ENCODE measurements at places on chromosomes 7 and 10.

GRCh38 chr10:61892961-61893360 is 8.5 kb upstream of the ARID5B start:
- no peak for DNase-seq

GRCh38 chr7:93165447-93165846 is 17.3 kb upstream of the SAMD9L start:
- no peak for DNase-seq

DNA sequence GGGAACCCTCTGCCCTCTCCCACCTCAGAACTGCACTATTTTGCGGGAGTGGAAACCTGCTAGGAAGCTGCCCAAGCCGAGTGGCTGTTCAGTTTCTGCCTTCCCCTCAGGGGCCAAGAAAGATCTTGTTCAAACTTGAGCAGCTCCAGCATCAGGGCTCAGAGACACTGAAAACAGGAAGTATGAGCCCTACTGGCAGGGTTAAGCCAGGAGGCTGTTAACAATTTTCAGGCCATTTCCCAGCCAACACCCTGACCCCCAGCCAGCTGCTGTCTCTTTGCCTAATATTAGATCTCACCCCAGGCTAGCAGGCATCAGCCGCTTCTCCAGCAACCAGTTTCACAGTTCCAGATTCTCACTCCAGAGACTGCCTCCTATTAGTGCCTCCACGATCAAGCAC is 9.2 kb downstream of the PLAU start:
- no peak for DNase-seq

- DNase-seq, result peak; percentile 90
Measured at GRCh38 chr7:29563590-29564495, at the start of gene PRR15. TSS of gene PRR15 (plus strand) at chr7:29563835. CDS start at chr7:29566330, 2,495 bp downstream.

- DNase-seq, result no peak
Measured at GRCh38 chr7:50641442-50642405, 76.5 kb upstream of the DDC start.

DNA sequence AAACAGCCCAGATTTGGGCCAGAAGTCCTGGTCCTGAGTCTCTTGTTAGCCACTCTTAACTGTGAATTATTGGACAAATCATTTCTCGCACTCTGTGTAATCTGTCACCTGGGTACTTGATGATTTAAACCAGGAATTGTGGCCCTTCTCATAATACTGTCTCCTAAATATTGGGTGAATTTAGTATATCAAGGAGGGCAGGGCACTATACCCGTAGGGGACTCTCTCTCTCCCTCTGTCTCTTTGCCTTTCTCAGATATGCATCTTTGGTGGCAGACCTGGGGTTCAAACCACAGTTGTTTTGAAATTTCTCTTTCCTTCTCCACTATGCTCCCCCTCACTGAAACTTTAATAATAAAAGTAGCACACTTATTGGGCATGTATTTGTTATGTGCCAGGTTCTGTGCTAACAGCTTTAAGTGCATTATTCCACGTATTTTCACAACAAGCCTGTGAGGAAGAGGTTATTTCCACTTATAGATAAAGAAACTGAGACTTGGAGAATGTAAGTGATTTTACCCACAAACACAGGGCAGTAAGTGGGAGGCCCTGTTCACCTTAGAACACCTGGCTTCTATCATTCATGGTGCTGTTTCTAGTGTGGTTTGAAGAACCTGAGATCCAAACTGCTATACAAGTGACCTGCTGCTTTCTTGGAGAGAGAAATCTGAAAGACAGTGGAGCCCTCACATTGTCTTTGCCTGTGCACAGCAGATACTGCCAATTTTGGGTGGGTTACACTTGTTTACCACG is 11.8 kb downstream of the FAS start:
- no peak for DNase-seq

- no peak for DNase-seq
Measured at GRCh38 chr10:84798312-84798711, 469.9 kb downstream of the CCSER2 start.

- no peak for DNase-seq
Measured at GRCh38 chr7:107711301-107711700, 32.6 kb upstream of the CBLL1 start.

GRCh38 chr7:148146346-148146745 is 444.2 kb upstream of the C7orf33 start:
- DNase-seq, result no peak

DNA sequence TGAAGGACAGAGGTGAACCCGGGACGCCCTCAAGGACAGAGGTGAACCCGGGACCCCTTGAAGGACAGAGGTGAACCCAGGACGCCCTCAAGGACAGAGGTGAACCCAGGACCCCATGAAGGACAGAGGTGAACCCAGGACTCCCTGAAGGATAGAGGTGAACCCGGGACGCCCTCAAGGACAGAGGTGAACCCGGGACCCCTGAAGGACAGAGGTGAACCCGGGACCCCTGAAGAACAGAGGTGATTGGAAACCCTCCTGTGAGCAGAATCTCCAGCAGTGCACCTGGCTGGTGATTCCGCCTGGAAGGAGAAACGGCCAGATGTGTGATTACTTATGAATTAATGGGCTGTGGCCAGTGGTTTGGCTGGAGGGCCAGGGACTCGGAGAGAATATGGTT is 272.3 kb downstream of the PTPRN2 start:
- no peak for DNase-seq

GRCh38 chr7:35552691-35553090 is 142.2 kb downstream of the HERPUD2 start:
- DNase-seq, result no peak
